ENCODE measurements at places on chromosomes 6 and 20. TPM values are rescaled to one million over a fixed set of nuclear protein-coding genes. Genes with fewer than 3 reads are reported as not detected.

The RIPOR2 gene
- 1.6 TPM for total RNA-seq

The SLCO4A1 gene
- total RNA-seq, result 0.24 TPM

The BPIFA1 gene
- not detected for total RNA-seq

The MTO1 gene
- 12.5 TPM for total RNA-seq

The PRDM1 gene
- 3.1 TPM for total RNA-seq

The RWDD2A gene
- total RNA-seq, result 5.4 TPM

The DEFB132 gene
- total RNA-seq, result not detected

The NRN1 gene
- total RNA-seq, result 0.10 TPM

The TAGAP gene
- not detected for total RNA-seq

The HSPA1A gene
- total RNA-seq, result 93.9 TPM

The PAK5 gene
- not detected for total RNA-seq

The MUCL3 gene
- not detected for total RNA-seq
